NCI-H1105 (cell line): ENCODE measurements at places on chromosomes 12 and 14.

DNA sequence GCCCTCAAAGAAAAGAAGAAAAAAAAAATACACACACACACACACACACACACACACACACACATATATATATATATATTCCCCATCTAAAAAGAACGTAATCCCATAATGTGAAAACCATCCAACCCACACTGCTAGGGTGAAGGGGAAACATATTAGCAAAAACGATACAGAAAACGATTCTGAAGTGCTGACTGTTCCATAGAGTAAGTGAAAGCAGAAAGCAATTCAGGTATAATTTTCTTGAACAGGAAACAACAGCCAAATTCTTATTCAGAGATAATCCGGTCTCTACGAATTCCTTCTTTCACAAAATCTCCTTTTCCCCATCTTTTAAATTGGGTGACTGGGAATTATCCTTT, 393.5 kb downstream of the NOVA1 start:
- no peak for DNase-seq

DNA sequence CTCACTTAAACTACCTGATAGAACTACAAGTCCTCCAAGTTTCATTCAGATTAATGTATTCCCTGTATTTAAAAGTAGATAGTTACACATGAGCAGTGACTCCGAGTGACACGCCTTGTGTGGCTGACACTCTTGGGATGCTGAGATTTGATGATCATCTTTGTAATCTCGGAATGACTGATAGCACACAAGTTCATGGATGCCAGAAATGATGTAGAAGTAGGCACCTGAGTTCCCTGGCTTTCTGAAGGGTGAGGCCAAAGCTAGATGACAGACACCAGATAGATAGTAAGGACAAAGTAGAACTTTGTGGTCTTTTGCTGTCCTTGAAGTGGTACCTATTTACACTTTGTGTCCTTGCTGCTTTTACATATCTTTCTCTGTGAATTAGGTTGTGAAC, 491.2 kb downstream of the PCNX1 start:
- no peak for DNase-seq

DNA sequence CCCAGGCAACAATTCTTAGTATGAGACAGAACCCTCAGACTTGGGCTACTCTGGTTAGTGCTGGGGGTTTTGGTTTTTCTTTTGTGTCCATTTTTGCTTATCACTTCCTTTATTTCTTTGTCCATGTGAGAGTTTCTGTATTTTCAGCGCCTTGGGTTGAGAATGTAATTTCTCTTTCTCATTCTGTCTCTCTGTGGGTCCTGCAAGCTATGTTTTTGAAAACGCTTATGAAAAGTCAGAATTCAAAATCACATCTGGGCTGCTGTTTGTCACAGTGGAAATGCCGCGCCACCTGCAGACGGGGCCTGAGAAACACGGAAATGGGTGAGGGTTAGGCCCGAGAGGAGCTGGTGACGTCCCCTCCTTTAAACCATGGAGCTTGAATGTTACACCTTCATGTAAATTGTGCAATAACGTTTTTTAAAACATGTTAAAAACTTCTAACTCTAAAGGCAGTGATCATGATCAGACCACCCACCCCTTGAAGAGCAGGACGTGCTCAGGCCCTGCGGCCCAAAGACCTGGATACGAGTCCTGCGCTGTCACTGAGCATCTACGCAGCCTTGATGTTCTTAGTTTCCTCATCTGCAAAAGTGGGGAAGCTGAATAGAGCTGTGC, 26.1 kb downstream of the JDP2 start:
- DNase-seq, result no peak

DNA sequence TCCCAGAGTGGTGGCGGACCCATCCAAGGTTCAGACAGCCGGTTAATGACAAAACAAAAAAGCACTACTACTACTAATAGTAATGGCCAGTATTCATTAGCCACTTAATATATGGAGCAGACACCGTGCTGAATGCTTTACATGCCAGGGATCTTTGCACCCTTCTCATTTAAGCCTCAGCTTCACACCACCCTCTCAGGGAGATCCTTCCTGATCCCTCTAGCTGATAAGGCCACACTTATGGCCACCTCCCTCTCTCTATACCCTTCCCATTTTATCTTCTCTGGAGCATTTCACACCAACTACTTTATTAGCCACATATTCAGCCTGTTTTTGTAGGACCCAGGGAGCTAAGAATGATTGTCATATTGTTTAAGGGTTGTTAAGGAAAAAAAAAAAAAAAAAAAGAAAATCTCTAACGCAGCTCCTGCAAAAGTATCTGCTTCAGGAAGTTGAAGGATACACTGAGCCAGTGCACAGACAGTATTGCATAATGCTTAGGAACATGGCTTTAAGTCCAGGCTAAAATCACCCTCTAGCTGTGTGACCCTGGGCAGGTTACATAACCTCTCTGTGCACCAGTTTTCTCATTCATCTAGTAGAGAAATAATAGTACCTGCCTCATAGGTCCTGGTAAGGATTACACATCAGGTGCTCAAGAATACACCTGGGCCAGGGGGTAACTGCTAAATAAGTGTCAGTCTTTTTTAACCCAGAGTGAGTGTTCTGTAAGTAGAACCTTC, 29.4 kb downstream of the NUAK1 start:
- DNase-seq, result no peak

- no peak for DNase-seq
Observed at GRCh38 chr12:49823350-49823749, 4.9 kb downstream of the NCKAP5L start.

DNA sequence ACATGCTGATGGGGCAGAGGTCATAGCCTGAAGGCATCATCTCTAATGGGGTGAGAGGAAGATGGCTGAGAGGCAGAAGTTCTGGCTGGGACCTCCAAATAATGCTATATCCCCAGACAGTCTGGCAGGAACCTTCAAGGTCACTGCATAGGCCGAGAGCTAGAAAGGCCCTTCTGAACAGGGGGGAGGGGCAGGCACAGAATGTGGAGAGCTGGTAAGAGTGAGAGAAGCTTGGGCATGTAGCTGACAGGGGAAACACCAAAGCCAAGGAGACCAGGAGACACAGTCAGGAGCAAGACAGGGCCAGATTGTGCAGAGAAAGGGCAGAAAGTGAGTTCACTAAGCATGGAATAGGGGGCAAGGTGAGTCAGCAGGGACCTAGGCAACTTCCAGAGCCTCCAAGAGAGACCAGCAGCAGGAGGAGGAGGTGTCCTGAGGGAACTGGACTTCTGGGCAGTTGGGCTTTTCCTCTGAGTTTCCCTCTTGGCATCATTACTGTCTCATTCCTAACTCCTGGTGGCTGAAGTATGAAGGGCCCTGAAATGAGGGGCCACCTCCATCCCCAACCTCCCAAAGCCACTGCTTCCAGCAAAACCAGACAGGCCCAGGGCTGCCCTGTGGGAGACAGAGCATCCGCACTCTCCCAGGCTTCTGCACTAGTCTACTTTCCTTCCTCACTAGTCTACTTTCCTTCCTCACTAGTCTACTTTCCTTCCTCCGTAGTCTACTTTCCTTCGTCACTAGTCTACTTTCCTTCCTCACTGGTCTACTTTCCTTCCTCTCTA, 17.1 kb downstream of the ANO2 start:
- no peak for DNase-seq

DNA sequence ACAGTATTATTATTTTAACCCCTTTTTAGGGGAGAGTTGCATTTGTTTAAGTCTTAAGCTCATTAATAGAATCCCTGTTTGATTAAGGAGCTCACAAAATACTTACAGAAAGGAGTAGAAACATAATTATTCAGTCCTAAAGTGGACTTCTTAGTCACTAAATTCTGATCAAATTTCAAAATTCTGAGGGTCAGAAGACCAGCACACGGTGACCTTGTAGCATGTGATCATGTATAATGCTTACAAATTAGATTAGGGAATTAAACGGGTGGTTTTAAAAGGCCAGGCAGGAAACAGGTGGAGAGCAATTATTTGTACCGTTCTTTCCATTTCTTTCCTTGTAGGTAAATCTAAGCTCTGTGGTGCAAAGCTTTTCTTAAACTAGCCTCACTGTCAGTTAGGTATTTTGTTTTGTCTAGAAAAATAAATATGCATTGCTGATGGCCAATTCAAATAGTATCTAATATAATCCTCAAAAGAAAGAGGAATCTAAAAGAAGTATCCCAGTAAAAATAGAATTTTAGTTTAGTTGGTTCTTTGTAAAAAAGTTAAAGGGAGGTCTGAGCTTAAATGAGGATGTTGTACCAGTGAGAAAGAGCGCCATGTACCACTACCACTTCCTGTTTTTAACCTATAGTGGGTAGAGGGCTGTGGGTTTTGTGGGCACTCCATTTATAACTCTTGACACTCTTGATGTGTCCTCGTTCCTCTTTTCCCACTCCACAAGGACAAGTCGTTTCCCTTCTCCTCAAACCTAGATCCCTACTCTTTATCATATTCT, 51.1 kb downstream of the SLC38A1 start:
- DNase-seq, result no peak

DNA sequence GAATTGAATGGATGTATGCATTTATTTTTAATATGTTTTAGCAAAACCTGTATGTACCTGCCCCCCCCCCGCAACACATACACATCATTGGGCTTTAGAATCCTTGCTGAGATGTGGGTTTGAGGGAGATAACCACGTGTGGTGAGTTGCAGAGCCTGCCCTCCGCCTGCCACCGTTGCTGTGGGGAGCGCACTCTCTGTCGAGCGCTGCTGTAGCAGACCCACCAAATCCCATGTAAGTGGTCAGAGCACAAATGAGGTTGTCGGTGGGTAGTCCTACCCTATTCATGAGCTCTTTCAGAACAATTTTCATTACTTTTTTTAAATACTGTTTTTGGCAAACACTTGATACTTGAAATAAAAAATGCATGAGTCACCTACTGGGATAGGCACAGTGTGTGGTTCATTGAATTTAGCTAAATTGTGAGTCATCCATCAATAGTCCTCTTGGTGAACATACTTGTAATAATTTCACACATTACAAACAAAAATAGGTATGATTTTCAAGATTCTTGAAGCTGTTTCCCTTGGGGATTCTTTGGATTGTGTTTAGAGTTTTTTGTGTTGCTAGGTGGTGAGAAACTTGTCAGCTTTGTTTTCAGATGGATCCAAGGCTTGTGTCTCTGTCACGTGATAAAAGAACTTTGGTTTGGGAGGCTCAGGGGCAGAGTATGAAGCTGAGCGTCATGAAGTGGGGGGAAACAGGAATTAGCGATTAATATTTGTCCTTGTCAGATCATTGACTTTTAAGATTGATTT, 107.6 kb downstream of the PTCSC3 start:
- DNase-seq, result no peak

GRCh38 chr12:7434670-7435069, 9.3 kb downstream of the CD163L1 start:
- DNase-seq, result no peak

GRCh38 chr14:74249433-74250375, 10.5 kb downstream of the VSX2 start:
- no peak for DNase-seq

- peak; percentile 93 for DNase-seq
Observed at GRCh38 chr14:30621940-30622830, at the start of gene SCFD1. Gene SCFD1, plus strand, starts transcription at chr14:30622319. Its CDS starts 20 bp downstream, at chr14:30622339.

- DNase-seq, result no peak
Observed at GRCh38 chr12:52655251-52655650, 3.2 kb upstream of the KRT2 start.

DNA sequence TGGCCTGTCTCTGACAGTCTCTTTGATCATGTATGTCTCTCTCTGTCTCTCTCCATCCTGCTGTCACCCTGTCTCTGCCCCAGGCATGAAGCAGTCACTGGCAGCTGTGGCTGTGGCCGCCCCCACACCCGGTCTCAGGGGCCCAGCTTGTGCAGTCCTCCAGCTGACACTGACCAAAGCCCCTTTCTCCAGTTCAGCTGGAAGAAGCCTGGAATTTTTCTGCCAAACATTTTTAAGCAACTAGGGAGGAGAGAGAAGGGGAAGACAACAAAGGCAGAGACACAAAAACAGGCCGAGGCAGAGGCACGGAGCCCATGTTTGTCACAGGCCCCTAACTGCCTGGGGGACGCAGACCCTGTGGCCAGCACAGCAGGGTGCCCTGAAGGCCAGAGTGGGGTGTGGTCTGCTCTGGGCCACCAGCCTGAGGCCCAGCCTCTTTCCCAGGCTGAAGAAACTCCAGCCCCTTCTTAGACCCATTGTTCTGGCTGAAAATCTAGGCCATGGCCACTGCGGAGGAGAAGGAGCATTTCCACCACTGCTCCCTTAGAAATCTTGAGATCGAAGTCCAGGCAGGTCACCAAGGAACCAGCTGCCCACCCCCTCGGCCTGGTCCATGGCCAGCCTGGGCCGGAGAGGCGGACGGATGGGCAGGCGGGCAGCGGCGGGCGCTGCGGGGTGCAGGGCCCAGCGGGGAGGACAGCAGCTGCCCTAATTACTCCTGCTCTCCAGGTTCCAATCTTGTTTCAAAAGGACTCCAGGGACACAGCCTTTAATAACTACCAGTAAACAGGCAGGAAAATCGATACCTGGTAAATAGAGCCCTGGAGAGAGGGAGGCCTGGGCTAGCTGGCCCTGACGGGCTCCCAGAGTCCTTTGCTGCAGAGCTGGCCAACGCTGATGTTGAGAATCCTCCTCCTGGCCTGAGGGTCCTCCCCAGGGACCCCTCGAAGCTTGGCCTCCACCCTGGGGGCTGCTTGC, 14.9 kb downstream of the DTX1 start:
- no peak for DNase-seq

GRCh38 chr12:95970905-95971304, 25.2 kb downstream of the HAL start:
- DNase-seq, result no peak
